ENCODE measurements at places on chromosomes 5 and 9.
A peak's percentile ranks its signal among the peaks of the same experiment; 100 is the strongest.

DNA sequence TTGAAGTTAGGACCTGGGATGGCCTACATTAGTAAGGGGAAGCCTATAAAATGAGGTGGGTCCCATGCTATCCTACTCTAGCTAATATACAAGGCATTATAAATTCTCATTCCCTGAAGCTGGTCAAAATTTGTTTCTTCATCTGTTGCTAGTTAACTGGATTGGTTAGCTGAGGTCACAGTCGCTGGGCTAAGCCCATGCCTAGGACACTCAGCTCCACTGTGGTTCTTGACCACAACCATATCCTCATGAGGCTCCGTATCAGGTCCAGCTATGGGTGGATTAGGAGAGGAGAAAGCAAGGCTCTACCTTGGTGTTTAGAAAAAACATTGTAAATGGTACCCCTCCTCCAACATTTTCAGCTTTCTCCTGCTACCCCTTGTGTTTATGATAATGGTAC is 52.8 kb upstream of the RAI14 start:
- no peak for DNase-seq

DNA sequence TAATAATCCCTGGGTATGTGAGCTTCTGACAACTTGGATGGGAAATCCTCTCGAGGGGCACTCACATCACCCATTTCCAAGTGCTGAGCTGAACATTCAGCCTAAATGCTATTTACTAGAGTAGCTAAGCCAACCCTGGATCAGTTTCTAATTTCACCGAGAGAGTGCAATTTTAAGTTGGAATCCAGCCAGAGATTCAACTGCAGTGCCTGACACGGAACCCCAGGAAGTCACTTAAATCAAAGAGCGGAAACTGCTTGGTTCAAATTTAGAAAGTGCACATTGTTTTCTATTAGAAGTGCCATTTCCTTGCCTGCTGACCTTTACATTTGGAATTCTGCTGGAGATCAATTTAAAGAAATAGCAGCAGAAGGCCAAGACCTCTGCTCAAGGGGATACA is 8.8 kb downstream of the SPRY4 start:
- DNase-seq: no peak

DNA sequence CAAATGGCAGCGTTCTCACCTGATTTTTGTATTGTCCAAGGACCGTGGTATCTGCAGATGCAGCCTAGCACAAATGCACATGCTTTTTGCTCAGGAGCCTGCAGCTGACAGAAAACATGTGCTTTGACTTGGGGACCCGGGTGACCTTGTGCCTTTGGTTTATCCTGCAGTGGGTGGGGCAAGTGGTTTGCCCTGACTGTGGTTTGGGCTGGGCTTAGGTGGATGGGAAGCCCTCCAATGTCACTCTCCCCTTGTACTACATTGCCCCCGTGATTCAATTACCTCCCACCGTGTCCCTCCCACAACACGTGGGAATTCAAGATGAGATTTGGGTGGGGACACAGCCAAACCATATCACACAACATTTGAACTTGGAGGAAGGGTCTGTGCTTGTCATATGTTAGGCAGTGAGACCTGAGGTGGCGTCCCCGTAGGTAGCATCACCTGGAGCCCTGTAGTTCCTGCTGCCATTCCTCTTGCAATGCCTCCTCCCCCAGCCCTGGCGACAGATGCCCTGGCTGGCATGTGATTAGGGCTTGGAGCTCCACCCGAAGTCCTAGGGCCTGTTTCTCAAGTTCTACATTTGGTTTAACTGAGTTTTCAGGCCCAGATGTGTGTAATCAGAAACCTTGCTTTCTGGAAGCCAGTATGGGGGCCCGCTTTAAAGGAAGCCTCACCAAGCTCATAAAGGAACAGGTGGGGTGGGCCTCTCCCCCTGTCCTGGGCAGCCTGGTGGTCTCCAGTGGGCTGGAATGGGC is 2.1 kb downstream of the ANKRD33B start:
- no peak for DNase-seq

DNA sequence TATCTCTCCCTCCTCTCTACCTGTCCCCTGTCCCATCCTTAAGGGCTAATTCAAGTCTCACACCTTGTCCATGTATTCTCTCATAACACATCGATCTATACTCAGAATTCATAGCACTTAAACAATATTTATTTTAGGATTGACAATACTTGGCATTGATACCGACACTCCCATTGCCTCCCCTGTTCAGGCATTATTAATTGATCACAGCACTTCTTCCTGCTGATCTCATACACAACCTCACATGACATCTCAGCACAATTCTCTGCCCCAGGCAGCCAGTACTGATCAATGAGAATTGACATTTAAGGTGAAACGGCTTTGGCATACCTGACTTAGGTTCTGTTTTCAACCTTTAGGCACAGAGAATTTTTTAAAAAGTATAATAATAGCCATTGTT is 582.4 kb upstream of the BRINP1 start:
- DNase-seq: no peak

DNA sequence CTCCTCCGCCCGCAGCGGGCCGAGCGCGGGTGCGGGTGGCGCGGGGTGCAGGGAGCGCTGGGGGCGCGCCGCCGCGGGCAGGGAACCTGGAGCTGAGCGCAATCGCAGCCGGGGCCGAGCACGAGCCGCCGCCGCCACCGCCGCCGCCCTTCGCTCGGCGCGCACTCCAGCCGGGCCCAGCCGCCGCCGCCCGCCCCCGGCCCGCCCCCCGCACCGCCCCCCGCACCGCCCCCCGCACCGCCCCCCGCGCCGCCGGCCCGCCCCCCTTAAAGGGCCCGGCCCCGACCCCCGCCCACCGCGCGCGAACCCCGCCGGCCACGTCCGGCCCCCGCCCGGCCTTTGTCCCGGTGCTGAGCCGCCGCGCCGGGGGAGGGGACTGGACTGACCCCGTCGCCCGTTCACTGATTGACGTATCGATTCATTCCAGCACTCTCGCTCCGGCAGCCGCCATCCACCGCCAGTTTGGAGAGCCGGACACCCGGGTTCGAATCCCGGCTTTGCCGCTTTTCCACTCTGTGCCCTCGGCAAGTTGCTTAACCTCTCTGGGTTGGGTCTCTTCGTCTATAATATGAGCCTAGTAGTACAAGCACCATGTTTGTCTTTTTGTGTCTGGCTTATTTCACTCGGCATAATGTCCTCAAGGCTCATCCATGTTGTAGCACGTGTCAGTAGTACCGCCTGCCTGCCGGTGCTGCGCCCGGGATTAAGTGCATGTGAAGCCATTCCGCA is at the start of gene SH3PXD2B:
SH3PXD2B (minus strand) TSS at position 168 of the 729 bp plus-strand sequence. CDS start 173 bp downstream, outside the sequence.
- peak; percentile 30 for DNase-seq

- no peak for DNase-seq
Measured at GRCh38 chr9:113715086-113715485, 161.0 kb upstream of the ZNF618 start.

- DNase-seq: no peak
Measured at GRCh38 chr5:134100283-134101091, 14.0 kb upstream of the TCF7 start.

- no peak for DNase-seq
Measured at GRCh38 chr9:86975606-86976005, 28.3 kb upstream of the GAS1 start.

DNA sequence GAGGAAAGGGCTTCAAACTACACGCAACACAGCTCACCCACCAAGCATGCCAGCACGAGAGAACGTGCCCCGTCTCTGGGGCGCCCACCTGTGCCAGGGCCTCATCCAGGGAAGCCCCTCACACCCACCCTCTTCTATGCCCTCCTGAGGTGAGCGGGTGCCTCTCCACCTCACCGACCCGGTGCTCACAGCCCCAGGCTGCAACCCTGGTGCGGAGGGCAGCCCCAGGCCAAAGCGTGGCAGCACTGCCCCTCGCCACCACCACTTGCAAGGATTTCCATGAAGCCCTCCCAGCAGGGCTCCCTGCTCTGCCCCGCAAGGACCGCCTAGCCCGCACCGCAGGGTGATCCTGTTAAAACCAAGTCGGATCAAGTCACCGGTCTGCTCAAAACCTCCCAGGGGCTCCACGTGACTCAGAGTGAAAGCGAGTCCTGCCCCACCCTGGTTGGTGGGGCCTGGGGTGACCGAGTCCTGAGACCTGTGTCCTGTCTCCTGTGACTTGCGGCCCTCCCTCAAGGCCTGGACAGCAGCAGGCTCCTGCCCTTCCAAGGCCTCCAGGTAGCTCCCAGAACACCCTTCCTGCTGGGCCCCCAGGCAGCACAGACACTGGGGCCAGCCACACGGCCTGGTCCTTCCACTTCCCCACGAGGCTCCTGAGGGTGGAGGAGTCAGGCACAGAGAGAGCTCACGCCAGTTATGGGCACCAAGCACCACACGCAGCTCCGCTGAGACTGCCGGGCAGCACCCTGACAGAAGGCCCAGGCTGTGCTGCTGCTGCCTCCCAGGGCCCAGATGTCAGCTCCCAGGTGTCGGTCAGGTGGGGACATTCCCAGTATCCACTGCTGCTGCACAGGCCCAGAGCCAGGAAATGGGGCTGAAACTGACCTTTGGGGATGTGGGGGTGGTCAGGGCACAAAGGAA is 12.7 kb downstream of the BRD3 start:
- no peak for DNase-seq

DNA sequence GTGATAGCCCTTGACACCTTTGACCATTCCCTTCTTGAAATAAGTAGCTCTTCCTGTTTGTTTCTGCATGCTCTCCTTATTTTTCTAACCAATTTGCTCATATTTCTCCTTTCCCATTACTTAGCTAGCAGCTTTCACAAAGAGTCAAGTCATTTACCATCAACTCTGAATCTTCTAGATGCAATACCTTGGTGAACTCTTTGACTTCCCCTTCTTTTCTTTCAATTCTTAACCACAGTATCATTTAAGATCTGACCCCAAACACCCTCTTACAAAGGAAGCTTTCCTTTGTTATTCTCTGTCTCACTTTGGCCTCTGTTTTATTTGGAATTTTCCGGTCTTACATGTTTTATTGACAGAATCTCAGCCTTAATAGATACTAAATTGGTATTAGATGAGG is 14.0 kb downstream of the NFX1 start:
- DNase-seq: no peak
